Endothelial cell (in vitro differentiated cells): ENCODE measurements at places on chromosomes 6 and 20.

DNA sequence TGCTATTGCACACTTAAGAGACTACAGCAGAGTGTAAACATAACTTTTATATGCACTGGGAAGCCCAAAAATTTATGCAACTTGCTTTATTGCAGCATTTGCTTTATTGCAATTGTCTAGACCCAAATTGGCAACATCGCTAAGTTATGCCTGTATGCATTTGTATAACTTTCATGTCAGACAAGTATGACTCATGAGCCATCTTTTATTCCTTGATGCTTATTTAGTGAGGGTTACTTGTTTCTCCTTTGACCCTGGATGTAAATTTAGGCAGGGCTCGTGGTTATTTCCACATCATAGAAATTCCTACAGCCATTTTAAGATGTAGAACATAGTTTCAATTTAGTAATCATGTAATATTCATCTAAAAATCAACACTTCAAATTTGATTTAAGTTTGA, 130.3 kb upstream of the LY86 start:
- DNase-seq, result no peak

GRCh38 chr20:23340524-23340923, 10.1 kb upstream of the NXT1 start:
- DNase-seq, result peak; percentile 72

- no peak for DNase-seq
These were observed 101.4 kb downstream of the BMP2 start for GRCh38 chr20:6868861-6869260.

DNA sequence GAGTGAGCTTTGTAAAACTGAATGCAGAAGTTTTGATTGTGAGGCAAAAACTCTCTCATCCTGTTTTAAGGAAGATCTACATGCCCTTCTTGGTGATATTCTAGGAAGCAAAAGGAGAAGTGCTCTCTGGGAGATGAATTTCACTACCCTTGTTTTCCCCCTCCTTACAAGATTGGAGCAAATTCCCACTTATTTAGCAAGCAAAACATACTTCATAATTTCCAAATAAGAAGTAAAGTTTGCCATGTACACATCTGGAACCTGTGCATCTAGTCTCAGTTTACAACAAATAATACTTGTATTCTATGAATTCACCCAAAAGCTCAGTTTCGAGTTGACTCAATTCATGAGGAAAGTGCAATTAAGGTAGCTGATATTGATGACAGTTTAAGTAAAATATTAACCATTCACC, 27.6 kb upstream of the IFNGR1 start:
- DNase-seq, result no peak

GRCh38 chr20:37316116-37316774, 26.8 kb downstream of the MANBAL start:
- no peak for DNase-seq

DNA sequence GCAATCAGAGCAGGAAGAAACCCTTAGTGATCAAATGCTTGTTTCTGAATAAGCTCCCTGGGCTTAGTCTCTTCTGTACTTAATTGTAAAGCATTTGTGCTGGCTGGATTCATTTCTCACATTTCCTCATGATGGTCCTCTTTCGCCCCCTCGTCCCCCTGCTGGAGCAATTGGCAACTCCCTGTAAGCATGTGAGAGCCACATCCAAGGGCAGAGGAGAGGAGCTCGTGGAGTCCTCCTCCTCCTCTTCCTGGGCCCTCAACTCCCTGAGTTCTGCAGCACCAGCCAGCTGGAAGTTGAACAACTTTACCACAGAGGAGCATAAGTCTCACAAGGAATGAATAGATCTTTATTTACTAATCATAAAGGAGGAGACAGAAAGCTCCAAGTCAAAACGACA, 12.6 kb downstream of the ANKEF1 start:
- DNase-seq, result peak; percentile 46

DNA sequence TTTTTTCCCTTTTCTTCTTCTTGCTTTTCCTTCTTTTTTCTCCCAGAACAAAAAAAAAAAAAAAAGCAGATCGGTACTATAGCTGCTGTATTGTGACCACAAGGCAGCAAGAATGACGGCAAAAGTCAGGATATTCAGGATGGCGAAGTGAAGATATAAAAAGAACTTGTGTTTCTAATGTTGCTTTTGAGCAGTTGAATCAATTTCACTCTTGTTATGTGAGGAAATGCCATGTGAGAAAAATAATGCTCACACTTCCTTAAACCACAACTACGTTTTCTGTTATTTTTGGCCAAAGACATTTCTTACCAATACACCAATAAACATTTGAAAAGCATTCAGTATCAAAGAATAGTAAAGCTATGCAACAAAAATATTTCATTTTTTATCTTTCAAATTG, 510.5 kb downstream of the HACE1 start:
- no peak for DNase-seq

DNA sequence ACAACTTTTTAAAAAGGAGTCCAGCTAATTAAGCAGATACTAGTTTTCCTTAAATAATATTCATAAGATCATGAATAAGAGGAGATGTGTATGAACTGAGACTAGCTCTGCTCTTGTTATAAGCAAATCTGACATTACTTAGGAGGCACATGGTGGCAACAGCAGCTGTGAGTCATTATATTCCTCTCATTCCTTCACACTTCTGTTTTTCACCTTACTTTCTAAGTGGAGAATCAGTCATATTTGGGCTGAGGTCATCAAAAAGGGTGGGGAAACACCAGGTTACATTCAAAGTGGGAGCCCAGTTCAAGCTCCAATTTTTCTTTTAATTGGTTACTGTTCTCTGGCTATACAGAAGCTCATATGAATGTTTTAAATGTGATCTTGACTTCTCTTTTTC, 6.0 kb upstream of the RIPPLY2 start:
- DNase-seq, result no peak

GRCh38 chr6:135231469-135231844, 50.3 kb downstream of the MYB start:
- DNase-seq, result no peak

- no peak for DNase-seq
These were observed 516.7 kb downstream of the HDGFL1 start for GRCh38 chr6:23086100-23086499.

DNA sequence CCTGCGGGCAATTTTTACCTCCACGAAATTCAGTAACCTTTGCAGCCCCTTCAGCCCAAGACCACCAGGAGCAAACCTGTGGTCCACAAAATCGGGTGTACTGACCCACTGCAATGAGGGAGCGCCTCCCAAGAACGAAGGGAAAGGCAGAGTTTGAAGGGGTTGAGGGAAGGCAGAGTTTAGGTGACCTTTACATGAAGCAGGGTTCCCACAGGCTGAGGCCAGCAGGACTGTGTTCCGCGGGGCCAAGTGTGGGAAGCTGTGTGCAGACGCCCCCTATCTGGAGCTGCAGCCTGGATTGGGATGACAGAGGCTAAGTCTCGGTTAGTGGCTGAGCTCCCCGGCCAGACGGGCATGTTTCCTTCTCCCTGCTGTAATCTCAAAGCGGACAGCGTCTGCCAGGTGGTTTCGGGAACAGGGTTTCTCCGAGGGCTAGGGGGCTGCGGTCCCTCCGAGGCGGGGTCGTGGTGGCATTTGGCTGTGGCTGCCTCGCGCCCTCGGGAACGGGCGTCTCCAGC, 826 bp upstream of the PYGB start:
- peak; percentile 64 for DNase-seq

DNA sequence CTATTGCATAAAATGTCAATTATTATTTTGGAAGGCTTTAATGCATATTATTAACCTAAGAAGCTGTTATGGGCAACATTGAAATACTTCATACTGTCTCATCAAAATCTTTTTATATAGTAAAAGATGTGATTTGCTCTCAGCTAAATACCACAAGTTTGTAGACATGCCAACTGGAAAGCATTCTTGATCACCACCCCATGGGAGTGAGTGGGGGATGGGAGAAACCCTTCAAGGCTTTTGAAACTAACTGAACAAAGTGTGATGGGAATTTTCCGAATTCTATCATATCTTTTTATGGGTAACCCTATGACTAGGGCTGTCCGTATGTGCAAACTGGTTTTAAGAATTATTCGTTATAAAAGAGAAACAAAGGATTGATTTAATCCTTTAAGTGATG, 377.3 kb upstream of the JAG1 start:
- no peak for DNase-seq

DNA sequence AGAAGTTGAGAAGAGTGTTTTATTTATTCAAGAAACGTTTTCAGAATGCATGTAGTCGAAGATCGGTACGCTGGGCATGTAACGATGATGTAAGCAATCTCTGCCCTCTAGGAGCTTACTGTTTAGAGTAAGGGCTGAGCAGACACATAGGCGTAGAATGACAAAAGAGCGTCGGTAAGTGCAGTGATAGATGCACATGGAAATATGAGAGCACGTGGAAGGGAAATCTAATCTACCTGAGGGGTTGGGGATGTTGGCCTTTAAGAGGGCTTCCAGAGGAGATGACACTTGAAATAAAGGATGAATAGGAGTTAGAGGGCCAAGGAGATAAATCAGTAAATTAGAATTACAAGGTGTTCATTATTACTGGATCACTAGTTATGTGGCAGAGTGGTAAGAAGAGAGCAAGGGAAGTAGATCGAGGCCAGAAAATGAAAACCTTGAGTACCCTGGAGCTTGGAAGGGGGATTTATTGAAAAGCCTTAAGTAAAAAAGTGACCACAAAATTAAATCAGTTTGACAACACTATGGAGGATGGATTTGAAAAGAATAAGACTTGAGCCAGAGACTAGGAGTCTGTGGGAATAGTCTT, 782 bp downstream of the TRMT11 start:
- DNase-seq, result no peak

DNA sequence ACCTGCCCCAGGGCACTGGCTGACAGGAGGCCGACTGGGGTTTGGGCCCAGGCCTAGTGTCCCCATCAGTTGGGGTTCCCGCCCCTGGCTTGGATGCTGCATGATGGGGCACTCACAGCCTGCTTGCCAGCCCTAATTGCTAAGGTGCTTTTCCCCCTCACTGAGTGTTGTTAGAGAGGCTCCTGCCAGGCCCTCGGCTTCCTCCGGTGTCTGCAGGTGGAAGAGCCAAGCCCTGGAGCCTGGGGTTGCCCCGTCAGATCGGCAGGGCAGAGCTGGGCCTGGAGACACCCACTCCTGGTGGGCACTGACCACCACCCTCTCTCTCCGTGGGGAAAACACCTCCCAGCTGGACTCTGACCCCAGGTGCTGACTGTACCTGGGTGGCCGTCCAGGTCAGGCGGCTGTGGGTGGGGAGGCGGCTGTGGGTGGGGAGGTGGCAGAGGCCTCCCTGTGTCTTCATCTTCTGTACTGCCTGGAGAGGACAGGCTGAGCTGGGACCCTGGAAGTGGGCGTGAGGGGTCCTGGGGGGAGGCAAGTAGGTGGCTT, 6.0 kb upstream of the CABLES2 start:
- DNase-seq, result no peak

DNA sequence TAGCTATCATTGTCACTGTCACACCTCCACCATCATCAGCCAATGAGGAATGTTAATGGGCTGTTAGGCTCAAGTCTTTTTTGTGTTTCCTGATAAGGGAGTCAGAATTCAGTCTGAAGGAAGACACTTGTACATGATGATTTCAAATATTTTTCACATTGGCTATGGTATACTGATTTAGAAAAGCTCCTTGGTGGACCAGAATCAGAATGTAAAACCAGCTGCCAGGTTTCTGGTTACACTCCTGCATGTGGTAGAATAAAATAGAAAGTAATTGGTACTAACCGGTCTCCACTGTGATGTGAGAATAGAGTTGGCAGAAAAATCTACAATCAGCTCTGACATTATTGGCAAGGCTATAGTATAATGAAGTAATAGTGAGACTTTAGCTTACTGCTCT, 10.7 kb downstream of the COL9A1 start:
- DNase-seq, result no peak

GRCh38 chr6:132590362-132590761, 821 bp upstream of the TAAR5 start:
- no peak for DNase-seq

- DNase-seq, result peak; percentile 12
These were observed 81.7 kb downstream of the COL9A1 start for GRCh38 chr6:70221025-70221714.

GRCh38 chr6:19682859-19683258, 154.3 kb upstream of the ID4 start:
- DNase-seq, result no peak

- DNase-seq, result no peak
These were observed 484.2 kb upstream of the MANEA start for GRCh38 chr6:95093154-95093553.

GRCh38 chr20:47849006-47849405, 63.7 kb upstream of the SULF2 start:
- DNase-seq, result no peak

DNA sequence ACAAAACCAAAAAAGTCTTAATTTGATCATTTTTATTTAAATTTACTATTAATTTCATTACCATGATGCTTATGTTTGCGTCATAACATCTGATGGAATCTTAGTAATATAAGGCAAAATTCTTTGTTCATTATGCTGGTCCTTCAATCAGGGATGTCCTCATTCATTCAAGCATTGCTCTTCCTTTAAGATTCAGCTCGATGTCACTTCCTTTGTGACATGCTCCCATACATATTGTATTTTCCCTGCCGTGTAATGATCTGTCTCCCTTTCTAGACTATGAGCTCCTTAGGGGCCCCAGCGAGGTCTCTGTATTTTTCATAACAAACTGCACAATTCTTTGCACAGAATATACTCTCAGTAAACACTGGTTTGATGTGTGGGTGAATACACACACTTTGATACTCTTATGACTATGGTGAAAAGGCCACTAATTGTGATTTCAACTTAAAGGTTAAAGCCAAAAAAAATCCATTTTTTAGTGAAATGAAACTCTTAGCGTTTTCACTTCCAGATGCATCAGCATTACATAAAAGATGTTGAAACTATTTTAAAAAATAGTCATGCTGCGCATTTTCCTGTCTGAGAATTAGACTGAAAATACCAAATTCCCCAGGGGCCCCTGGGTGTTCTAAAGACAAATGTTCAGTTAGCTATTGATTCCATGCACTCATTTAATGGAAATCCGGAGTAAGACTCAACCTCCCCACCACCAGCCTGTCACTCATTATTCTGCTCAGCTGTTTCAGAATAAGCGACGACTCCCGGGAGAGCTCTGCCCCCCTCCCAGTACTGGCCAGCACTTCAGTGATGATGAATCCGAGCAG, 169.7 kb downstream of the ATXN1 start:
- no peak for DNase-seq

- DNase-seq, result no peak
These were observed 65.5 kb upstream of the BHLHE23 start for GRCh38 chr20:63072231-63072791.
